ENCODE measurements at places on chromosomes 16 and 17.

- no peak for DNase-seq
Observed at GRCh38 chr16:1481906-1482835, 6.6 kb downstream of the PTX4 start.

- DNase-seq = no peak
Observed at GRCh38 chr16:19689342-19689741, 28.7 kb downstream of the KNOP1 start.

DNA sequence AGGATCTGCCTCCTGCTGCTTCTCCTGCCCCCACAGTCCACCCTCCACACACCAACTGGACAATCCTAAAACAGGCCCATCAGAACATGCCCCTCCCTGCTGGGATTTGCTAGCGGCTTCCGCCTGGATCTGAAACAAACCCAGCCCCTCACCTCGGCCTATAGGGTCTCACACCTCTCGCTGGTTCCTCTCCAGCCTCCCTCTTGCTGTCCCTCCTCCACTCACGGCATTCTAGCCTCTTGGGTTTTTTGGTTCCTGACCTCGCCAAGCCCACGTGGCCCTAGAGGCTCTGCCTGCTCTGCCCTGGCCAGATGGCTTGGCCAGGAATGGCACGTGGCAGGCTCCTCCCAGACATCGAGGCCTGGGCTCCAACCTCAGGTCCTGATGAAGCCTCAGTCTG, 15.7 kb upstream of the MTSS2 start:
- DNase-seq = no peak

GRCh38 chr17:57493625-57494024, 237.3 kb downstream of the MSI2 start:
- DNase-seq = no peak

GRCh38 chr16:4097826-4098240, 18.4 kb downstream of the ADCY9 start:
- no peak for DNase-seq

Measured in activated CD4-positive, alpha-beta T cell treated with anti-CD3 and anti-CD28 coated beads, Interleukin-2, amount 50 U/mL, for 1 hour (primary cell).